ENCODE measurements at places on chromosomes 12 and 14.

DNA sequence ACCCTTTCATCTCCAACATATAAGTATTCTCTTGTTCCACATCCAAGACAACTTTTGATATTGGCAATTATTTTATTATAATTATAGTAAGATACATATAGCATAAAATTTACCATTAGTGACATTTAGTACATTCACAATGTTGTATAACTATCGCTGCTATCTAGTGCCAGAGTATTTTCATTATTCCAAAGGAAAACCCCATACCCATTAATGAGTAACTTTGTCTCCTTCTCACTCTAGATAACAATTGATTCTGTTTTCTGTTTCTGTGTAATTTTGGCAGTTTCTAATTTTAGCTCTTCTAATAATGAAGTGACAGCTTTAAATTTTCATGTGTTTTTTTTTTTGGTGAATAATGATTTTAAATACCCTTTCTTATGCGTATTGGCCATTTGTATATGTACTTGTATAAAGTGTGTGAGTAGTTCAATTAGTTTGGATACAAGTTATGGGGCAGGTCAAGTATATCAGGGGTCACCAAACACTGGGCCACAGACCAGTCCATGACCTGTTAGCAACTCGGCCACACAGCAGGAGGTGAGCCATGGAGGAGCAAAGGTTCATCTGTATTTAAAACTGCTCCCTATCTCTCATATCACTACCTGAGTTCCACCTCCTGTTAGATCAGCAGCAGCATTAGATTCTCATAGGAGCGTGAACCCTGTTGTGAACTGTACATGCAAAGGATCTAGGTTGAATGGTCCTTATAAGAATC is 97.2 kb upstream of the SYT1 start:
- DNase-seq = no peak

- no peak for DNase-seq
Observed at GRCh38 chr12:77384941-77385340, 319.6 kb upstream of the E2F7 start.

DNA sequence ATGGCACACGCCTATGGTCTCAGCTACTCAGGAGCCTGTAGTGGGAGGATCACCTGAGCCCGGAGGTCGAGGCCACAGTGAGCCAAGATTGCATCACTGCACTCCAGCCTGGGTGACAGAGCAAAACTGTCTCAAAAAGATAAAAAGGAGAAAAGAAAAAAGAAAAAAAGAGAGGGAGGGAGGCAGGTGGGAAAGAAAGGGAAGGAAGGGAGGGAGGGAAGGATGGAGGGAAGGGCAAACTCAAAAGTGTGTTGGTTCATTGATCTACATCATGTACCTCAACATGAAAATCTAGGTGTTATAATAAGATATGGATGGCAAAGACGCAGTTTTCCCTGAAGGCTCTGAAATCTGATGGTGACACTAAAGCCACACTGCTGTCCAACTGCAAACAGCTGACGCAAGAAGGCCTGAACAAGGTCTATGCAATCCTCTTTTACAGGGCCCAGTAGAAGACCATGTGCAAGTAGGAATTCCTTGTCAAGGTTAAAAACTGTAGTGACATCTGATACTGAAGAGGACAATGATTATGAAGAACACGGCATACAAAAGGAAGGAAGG is 143.6 kb downstream of the ITPR2 start:
- DNase-seq = no peak

DNA sequence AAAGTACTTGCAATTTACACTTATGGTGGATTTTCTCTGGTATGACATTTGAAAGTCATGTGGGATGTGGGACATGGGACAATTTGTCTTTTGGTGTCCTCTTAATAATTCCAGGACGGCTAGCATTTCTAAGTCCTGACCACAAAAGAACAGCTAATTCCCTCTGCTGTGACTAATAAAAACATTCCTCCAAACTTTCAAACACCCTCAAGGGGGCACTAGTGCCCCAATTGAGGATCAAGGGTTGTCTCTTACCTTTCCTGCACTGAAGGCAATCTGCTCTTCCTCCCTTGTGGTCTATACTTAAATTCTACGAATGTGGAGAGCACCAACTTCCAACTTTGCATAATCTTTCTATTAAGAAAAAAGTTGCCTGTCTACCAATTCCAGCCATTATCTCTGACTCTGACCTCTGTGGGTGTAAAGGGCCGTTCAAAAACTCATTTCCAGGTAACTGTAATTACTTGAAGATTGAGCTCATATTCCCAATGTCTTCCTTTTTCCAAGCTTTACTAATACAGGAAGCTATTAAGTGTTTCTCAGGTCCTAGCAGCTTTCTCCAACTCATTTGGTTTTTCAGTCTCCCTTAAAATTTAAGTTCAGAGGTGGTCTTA is 210.2 kb downstream of the PTPRO start:
- DNase-seq = no peak

- DNase-seq = no peak
Observed at GRCh38 chr12:104199964-104200363, 15.6 kb upstream of the TXNRD1 start.
